Spleen (tissue), 13 donors: ENCODE measurements at places on chromosomes 3 and 15. TPM values are rescaled to one million over a fixed set of nuclear protein-coding genes. Genes with fewer than 3 reads are reported as not detected.

TRH gene
- not detected for polyA plus RNA-seq

CCRL2 gene
- 12.0 TPM for polyA plus RNA-seq

SFMBT1 gene
- polyA plus RNA-seq = 3.0 TPM

CFAP91 gene
- polyA plus RNA-seq = 11.0 TPM

SLC22A14 gene
- 0.17 TPM for polyA plus RNA-seq

PLA2G4D gene
- not detected for polyA plus RNA-seq

DUOXA2 gene
- not detected for polyA plus RNA-seq

COL6A6 gene
- 0.24 TPM for polyA plus RNA-seq

CSPG5 gene
- 0.09 TPM for polyA plus RNA-seq

SH3GL3 gene
- polyA plus RNA-seq = not detected

SERPINI2 gene
- polyA plus RNA-seq = 0.07 TPM

TMEM202 gene
- polyA plus RNA-seq = not detected

ADCY5 gene
- 1.7 TPM for polyA plus RNA-seq

CAMKV gene
- not detected for polyA plus RNA-seq

FSD2 gene
- 0.02 TPM for polyA plus RNA-seq

MYH15 gene
- polyA plus RNA-seq = 0.08 TPM

CYP1A1 gene
- 0.03 TPM for polyA plus RNA-seq

ZNF621 gene
- 10.0 TPM for polyA plus RNA-seq

HRG gene
- not detected for polyA plus RNA-seq

AADACL2 gene
- polyA plus RNA-seq = not detected

LMOD3 gene
- 0.14 TPM for polyA plus RNA-seq

NUP210 gene
- 23.6 TPM for polyA plus RNA-seq

FGF7 gene
- polyA plus RNA-seq = 1.2 TPM

GOLGA6L4 gene
- 3.5 TPM for polyA plus RNA-seq

TMEM207 gene
- polyA plus RNA-seq = not detected

GPR62 gene
- polyA plus RNA-seq = 0.04 TPM

DLEC1 gene
- polyA plus RNA-seq = 0.57 TPM

RETNLB gene
- not detected for polyA plus RNA-seq

NCKIPSD gene
- polyA plus RNA-seq = 10.3 TPM

CCK gene
- not detected for polyA plus RNA-seq

HACD2 gene
- 6.0 TPM for polyA plus RNA-seq

PLXNB1 gene
- polyA plus RNA-seq = 35.8 TPM
